Kidney epithelial cell (primary cell): ENCODE measurements at places on chromosomes 1 and 21.

- peak; percentile 35 for DNase-seq
Measured at GRCh38 chr1:8554956-8555534, 237.1 kb downstream of the SLC45A1 start.

DNA sequence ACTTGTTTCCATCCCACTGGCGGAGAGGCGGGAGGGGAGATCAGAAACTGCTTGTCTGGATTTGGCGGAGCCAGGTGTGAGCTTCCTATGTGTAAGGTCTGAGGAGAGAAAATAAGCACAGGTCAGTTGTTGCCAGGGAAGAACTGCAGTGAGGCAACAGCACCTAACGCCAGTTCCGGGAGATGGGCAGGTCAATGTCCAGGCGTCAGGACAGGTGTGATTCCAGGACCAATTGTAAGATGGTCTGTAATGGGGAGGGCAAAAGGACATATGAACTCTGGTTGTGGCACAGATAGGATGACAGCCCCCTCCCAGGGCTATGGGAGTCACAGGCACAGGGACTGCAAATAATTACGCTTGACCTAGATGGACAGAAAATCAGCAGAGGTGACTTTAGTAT is 9.6 kb upstream of the KCNE1 start:
- DNase-seq, result no peak

DNA sequence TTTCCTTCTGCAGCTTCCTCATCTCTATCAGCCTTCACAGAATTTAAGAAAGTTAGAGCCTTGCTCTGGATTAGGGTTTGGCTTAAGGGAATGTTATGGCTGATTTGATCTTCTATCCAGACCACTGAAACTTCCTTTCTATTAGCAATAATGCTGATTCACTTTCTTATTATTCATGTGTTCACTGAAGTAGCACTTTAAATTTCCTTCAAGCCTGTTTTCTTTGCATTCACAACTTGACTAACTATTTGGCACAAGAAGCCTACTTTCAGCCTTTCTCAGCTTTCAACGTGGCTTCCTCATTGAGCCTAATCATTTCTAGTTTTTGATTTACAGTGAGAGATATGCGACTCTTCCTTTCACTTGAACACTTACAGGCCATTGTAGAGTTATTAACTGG is 528.5 kb downstream of the PLPP3 start:
- DNase-seq, result no peak

DNA sequence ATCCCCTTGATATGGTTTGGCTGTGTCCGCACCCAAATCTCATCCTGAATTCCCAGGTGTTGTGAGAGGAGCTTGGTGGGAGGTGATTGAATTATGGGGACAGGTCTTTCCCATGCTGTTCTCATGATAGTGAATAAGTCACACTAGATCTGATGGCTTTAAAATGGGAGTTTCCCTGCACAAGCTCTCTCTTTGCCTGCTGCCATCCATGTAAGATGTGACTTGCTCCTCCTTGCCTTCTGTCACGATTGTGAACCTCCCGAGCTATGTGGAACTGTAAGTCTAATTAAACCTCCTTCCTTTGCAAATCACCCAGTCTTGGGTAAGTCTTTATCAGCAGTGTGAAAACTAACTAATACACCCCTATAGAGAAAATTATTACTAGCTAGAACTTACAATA is 959.5 kb upstream of the ADGRL2 start:
- no peak for DNase-seq

DNA sequence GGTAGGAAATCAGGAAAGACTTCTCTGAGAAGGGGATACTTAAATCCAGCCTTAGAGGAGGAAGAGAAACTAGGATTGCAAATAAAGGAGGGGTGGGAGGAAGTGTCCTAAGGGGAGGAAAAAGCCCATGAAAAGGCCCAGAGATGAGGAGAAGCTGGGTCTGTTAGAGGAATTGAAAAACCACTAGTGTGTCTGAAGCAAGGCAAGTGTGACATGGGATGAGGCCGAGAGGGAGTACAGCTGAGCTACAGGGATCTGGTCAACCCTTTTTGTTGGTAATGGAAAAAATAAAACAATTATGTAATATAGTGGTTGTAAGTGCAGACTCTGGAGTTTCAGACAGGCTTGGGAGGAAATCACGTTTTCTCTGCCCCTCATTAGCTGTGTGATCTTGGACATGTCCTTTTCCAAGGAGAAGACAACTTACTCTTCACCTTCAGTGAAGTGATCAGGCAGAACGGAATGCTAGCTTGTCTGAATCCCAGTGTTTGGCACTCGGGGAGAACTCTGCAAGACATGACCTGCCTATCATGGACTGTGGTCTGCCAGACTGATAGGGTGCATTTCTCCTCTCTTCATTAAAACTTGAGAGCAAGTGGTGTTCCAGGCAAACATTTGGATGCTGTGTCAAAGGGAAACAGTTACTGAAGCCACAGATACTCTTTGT is 7.4 kb upstream of the S100A10 start:
- no peak for DNase-seq

GRCh38 chr1:24344090-24344742 is 25.1 kb downstream of the GRHL3 start:
- DNase-seq, result no peak

- no peak for DNase-seq
Measured at GRCh38 chr1:179166663-179167417, 62.6 kb downstream of the ABL2 start.

- no peak for DNase-seq
Measured at GRCh38 chr1:213003256-213003655, 12.4 kb downstream of the ANGEL2 start.

DNA sequence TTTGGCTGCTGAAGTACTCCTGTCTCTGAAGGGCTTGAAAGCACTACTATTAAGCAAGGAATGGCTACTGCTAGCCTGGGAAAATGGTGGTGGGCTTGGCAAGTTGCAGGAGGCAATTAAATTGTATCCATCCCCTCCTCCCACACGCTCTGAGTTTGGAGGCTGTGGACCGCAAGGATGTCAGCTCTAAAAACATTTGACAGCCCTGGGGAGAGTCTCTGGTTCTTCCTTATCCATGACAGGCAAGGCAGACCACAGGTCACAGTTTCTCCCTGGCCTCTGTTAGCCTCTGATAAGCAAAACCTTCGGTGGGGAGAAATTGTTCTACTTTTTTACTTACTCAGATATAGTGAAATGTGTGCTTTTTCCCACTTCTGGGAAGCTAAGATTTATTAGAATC is 46.6 kb downstream of the S1PR1 start:
- DNase-seq, result no peak

- no peak for DNase-seq
Measured at GRCh38 chr1:178075333-178075732, 18.6 kb upstream of the RASAL2 start.

DNA sequence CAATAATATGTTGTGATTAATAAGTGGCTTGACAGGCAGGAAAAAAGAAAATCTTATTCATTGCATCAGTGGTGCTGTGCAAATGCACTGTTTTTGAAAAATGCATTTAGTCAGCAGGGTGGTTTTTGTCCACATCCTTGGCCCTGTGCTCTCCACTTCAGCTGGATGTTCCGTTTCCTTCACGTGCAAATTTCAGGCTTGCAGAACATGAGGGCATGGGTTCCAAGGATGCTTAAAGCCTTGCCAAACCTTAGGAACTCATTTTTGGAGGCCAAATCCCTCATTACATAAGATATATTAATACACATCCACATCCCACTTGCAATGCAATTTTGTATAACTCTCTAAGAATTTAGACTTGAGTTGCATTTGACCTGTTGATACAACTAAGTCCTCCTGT is 410.1 kb downstream of the PRDM2 start:
- DNase-seq, result no peak

GRCh38 chr1:18322368-18323032 is 158.2 kb upstream of the KLHDC7A start:
- no peak for DNase-seq

DNA sequence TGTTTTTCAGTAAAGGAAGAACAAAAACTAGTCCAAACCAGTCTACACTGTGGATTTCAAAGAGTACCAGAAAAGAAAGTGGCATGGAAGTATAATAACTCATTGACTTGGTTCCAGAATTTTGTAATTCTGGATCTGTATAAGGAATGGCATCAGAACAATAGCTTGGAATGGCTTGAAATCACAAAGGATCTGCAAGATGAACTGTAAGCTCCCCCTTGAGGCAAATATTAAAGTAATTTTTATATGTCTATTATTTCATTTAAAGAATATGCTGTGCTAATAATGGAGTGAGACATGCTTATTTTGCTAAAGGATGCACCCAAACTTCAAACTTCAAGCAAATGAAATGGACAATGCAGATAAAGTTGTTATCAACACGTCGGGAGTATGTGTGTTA is 21.3 kb downstream of the CHODL start:
- no peak for DNase-seq

DNA sequence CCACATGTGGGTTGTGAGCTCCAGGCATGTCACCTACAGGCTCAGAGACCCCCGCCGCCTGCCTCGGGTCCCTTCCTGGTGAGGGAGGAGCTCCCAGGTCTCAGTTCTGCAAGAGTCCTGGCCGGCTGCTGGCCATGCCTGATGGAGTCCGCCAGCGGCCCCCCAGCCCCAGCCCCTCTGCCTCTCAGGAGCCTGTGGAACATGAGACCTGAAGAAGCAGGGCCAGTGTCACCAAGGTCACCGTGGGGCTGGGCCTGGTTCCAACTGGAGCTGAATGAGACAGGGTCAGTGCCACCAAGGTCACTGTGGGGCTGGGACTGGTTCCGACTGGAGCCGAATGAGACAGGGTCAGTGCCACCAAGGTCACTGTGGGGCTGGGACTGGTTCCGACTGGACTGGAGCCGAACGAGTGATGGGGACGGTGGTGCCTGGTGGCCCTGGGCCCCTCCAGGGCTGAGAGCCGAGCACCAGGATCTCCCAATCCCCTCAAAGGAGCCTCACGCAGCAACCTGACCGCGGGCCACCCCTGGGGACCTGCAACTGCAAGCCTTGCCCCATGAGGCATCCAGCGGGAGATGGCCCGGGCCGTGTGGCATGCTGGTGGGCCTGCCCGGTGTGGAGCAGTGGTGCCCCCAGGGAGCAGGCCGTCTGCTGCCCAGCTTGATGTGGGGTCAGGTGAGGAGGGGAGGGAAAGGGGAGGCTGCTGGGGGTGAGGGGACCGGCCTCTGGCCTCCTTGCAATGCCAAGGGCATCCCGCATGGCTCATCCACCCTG is 14.5 kb upstream of the PTTG1IP start:
- DNase-seq, result no peak

- no peak for DNase-seq
Measured at GRCh38 chr1:60502506-60502905, 428.9 kb upstream of the C1orf87 start.

GRCh38 chr21:36452281-36452825 is 27.6 kb downstream of the CLDN14 start:
- DNase-seq, result no peak

DNA sequence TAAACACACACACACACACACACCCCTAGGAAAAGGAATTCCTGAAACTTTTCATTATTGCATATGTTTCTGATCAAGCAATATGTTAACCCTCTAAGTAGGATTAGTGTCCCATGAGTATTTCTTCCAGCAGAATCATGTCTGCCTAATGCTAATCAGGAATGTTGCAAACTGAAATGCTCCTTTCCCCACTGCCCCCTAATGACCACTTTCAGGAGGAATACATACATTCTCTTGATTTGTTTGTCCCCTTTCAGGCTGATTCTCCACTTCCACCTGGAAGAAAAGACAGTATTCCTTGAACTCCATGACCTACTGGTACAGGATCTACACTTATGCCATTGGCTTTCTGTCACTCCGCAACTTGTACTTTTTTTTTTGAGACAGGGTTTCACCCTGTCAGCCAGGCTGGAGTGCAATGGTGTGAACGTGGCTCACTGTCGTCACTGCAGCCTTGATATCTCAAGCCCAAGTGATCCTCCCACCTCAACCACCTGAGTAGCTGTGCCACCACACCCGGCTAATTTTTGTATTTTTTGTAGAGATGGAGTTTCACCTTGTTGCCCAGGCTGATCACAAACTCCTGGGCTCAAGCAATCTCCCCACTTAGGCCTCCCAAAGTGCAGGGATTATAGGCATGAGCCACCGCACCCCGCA is 56.7 kb downstream of the LRIG2 start:
- no peak for DNase-seq

GRCh38 chr1:193260896-193261295 is 74.5 kb upstream of the B3GALT2 start:
- no peak for DNase-seq

DNA sequence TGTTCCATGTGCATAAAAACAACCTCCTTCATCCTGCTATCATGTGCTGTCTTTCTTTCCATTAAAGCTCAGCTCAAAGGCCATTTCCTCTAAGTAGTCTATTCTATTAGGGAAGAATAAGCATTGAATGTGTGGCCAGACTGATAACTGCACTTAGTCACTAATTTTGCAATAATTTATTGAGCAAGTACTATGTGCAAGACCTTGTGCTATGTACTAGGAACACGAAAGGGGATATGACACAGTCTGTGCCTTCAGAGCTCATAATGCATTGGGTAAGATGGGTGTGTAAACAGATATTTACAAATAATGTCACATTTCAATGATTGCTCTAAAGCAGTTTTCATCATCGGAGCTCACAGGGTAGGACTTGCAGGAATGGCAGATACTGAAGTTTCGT is 54.2 kb downstream of the NMNAT2 start:
- DNase-seq, result no peak

GRCh38 chr1:28193701-28194161 is 17.2 kb upstream of the PTAFR start:
- peak; percentile 21 for DNase-seq

GRCh38 chr1:113146242-113147072 is 73.5 kb downstream of the LRIG2 start:
- DNase-seq, result no peak

DNA sequence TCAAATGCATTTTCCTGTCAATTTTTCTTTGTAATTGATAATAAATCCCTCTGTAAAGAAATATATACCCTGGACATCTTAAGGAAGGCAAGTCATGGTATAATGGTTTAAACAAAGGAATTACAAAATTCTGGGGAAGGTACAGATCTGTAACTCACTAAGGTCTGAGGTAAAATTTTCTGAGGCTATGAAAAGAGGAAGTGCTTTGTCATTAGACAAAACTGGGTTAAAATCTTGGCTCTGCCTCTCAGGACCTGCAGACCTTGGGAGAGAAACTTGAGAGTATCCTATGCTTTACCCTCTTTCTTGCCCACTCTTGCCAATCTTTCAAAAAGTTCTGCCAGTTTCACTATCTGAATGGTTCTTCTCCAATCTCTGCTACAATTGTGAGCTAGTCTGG is 26.8 kb upstream of the BEND5 start:
- no peak for DNase-seq

- DNase-seq, result no peak
Measured at GRCh38 chr1:154750681-154751665, 119.1 kb downstream of the KCNN3 start.

DNA sequence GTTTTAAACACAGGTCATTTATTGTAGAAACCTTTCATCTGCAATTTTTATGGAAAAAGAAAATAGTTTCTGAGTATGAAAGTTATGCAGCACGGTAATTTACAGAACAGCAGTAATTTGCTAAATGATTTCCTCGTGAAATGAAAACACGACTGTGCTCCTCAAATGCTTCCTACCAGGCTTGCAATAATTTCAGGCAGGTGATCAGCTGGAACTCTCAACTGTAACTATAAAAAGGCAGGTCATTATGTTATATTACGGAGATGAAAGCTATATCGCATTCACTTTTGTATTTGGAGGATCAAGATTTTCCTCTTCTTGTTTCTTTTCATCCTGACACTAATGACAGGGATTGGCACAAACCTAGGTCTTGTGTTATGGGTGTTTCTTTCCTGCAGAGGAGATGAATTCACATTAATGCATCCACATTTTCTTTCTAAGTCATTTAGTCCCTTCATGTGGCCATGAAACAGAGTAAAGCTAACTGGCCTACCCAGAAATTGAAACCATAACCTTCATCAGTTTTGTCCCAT is 57.4 kb downstream of the SAMSN1 start:
- DNase-seq, result no peak

GRCh38 chr1:215637041-215637573 is 70.0 kb downstream of the KCTD3 start:
- no peak for DNase-seq

- no peak for DNase-seq
Measured at GRCh38 chr1:101075926-101076325, 50.3 kb upstream of the DPH5 start.
